ENCODE measurements at places on chromosomes 7 and 10.

DNA sequence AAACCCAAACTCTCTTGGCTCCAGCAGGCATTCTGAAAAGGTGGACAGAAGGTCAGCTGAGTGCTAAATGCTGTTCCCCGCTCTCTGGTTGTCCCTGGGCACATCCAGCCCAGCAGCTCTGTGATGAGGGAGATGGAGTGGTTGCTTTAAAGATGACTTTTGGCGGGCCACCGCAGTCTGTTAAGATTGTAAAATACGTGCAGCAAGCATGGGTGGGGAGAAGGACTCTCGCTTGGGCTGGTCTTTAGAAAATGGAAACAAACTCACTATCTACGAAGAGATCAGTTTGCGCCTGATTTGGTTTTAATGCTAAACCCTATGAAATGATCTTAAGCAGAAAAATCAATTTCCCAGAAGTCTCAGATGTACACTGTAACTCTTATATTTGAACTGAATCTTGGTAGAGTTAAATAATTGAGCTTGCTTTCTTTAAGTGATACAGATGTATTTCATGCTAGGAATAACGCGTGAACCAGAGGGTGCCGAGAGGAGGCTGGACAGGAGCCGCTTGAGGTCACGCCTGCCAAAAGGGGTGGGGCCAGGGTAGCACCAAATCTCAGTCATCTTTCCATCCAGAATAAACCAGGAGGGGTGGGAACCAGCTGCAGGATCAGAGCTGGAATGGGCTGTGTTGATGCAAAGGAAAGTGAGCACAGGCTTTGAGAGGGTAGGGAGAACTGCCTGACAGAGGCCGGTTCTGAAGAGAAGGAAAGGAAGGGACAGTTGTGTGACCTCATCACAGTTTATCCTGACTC lies 170.2 kb upstream of the MKI67 start:
- no peak for DNase-seq

GRCh38 chr10:62707810-62708209 lies 96.7 kb upstream of the ADO start:
- no peak for DNase-seq

DNA sequence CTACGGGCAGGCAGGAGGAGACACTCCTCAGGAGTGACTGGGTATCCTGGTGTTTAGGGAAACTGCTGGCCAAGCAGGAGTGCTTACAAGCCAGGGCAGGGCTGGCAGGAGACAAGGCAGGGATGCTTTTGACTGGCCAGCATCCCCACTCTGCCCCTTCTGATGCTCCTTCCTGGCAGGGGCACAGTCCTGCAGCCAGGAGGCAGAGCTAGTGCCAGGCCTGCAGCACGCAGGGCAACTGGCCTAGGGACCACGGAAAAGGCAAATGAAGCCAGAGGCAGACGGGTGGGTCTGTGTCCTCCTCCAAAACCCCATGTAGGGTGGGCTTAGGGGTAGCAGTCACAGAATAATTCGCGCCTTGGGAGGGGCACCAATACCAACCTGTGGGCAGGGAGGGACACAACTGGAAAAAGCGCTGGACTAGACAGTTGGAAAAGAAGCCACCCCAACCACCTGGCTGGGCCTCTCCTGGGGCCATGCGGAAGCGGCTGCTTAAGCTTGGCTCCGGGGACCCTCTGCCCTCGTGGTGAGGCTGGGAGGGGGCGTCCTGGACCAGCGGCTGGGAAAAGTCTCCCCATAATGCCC lies 4.8 kb downstream of the IMPDH1 start:
- no peak for DNase-seq

DNA sequence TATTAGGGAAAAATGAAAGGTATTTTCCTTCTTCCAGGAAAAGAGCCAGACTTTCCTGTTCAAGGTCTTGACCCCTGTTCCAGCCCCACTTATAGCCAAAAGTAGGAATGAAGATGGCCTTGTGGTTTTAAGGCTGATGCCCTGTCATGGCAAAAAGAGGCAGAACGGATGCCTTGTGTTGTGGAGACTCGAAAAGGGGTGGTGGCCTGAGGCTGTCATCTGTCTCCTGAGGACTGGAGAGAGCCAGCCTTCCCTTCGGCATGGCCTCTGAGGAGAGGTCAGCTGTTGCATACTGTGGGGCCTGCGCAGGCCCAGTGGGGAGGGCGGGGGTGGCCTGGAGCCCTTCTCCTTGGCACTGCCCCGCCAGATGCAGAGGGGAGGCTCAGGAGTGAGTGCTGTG lies 166.0 kb upstream of the EEPD1 start:
- no peak for DNase-seq

DNA sequence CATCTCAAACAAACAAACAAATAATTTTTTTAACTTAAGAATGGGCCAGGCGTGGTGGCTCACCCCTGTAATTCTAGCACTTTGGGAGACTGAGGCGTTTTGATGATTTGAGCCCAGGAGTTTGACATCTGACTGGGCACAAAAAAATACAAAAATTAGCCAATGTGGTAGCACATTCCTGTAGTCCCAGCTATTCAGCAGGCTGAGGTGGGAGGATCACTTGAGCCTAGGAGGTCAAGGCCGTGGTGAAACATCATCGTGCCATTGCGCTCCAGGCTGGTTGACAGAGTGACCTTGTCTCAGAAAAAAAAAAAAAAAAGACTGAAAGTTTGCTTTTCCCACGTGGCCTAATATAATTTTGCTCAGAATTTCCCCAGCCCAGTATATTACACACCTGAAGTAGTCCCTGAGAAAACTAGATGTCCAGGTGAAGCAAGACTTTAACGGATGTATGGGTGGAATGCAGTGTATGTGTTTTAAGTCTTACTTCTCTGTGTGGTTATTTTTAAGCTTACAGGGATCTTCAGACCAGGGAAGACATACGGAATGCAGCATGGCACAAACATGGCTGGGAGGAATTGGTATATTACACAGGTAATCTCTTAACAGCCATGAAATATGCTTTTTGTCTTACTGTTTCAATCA lies 32.6 kb downstream of the NIPSNAP2 start:
- DNase-seq, result no peak

- DNase-seq, result no peak
Measured at GRCh38 chr7:153858355-153858754, 193.8 kb upstream of the DPP6 start.

DNA sequence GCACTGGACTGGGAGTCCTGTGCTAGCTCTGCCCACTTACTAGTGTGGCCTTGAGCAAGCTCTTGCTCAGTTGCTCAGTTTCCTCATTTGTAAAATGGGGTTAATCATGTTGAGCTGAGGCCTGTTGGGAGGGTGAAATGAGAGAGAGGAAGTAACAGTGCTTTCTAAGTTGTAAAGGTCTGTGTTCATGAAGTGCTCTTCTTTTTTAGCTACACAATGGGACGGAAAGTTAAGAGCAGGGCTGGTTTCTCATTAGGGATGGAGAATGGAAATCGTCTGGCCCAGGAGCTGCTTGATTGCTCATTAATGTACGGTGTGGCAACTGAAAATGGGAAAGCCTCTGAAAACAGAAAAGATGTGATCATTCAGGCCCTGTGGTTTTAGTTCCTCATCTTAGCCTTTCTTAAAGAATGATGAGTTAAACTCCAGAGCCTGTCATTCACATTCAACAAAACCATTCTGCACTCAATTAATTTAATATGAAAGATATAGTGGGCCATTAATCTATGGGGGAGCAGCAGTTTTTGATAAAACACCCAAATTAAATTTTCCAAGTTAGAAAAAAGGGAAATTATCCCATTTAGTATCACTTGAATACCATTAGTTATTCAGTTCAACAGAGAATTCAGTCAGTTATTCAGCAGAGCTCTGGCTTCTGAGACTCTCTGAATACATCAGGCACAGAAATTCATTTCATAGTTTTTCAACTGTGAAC lies 60.5 kb downstream of the SH2D4B start:
- DNase-seq, result no peak

All from hypothalamus (tissue), 51 donors.